Stimulated activated CD4-positive, alpha-beta T cell treated with anti-CD3 and anti-CD28 coated beads, Interleukin-1b, Interleukin-23, amount 100 ng/mL, for 1 hour (primary cell): ENCODE measurements at places on chromosomes 1 and 21.

DNA sequence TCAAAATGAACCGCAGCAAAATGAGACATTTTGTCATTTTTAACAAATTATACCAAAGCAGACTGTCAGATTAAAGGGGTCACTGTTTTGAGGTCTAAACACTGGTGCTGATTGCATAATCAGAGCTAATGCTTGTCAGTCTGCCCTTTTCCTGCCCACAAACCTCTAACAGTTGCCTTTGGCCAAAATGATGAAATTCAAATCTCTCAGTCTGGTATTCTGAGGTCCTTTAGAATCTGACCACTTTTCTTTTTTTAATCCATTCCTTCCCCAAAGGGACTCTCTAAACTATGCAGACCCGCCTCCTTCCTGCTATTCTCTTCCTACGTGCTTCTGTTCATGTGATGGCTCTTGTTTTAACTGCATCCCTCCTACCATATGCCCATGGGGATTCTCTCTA, 145.2 kb upstream of the SPATA6 start:
- no peak for DNase-seq

DNA sequence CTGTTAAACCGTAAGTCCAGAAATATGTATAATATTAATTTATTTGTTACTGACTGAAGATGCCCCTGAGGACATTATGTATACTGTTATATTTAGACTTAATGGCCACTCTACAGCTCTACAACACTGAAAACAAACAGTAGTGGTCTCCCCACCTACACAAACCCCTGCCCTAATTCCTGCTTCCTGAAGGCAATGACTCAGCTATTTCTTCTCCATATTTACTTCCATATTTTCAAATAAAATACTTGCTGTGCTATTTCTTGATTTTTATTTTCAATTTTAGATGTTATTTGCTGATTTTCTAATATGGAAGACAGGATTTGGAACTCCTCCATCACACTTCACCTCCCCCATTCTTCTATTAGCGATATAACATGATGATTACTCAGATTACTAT, 97.6 kb downstream of the PCNX2 start:
- no peak for DNase-seq

- no peak for DNase-seq
These were observed 1.3 kb upstream of the ZNF436 start for GRCh38 chr1:23370709-23371584.

GRCh38 chr1:156656806-156657740, 15.2 kb downstream of the BCAN start:
- peak; percentile 53 for DNase-seq

DNA sequence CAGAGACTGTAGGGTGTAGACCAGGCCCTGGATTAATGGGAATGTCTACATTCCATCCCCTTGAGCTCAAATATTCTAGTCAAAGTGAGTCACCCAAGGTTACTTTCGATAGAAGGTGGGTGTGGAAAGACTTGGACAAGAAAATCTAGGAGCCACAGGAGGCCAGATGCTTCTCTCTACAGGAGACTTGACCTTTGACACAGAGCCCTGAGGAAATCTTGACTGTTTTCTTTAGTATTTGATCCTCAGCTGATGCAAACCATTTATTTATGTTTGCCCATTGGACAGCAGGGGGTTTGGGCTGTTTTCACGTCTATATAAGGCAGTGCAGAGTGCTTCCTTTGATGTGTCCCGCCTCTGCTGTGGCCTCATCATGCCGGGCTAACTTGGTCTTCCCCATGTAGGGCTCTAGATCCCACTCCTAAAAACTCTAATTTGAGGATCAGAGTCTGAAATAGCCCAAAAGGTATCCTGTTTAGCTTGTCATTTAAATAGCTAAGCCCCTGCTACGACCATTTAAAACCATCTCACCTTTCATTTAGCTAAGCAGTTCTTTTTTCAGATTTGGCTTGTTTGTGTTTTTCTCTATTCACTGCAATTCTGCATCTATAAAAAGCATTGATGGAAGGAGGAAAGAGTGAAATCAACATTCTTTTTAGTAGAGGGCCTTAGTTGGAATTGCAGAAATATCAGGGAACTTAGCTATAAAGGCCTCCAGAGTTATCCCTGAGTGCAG, 15.5 kb upstream of the MAP3K7CL start:
- DNase-seq = no peak

- DNase-seq = no peak
These were observed 15.8 kb upstream of the SLC25A44 start for GRCh38 chr1:156177919-156178654.

GRCh38 chr1:27416387-27417111, 24.1 kb downstream of the GPR3 start:
- no peak for DNase-seq

DNA sequence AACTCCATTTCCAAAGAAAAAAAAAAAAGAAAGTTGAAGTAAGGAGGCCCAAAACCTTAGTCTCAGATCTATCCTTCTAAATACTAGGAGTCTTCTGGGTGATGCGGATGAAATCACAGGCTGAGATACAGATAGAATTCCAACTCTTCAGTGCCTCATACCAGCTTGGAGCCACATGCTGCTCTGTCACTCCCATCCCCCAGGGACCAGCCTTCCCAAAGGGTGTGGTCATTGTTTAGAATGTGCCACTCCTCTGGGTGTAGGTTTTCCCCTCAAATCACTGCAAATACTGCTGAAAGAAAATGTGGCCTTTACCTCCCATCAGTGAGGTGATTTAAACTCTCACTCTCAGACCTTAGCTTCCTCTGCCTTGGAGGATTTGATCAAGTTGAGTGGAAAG, 112.9 kb downstream of the CDC7 start:
- DNase-seq = no peak

DNA sequence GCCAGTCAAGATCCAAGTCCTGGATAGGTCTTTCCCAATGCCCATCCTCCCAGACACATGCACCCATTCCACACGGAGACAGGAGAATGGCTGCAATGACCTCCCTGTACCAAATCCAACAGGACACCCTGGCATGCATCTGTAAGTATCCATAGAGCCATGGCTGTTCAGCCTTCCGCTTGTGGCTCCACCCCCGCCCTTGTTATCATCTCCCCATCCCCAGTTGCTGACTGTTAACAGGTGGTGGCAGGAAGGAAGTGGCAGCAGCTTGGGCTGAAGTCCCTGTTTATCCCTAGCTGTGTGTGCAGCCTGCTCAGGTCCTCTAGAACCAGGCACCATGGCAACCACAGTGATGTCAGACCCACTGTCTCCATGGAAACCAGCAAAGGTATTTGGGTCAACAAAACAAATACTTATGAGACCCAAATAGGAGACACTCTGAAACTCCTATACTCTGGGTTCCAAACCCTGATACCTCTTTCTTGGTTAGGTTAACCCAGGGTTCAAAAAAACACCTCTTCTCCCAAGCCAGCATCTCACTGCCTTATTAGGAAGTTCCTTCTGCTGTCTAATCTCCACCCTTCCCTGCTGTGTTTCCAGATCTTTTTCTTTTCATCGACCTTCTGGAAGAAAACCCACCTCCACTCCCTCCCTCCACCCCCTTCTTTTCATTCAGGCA, 721 bp downstream of the PBXIP1 start:
- DNase-seq = peak; percentile 84

GRCh38 chr1:20472860-20473711, 12.9 kb downstream of the CAMK2N1 start:
- DNase-seq = no peak

- no peak for DNase-seq
These were observed 88.4 kb downstream of the DPYD start for GRCh38 chr1:97832481-97832880.

DNA sequence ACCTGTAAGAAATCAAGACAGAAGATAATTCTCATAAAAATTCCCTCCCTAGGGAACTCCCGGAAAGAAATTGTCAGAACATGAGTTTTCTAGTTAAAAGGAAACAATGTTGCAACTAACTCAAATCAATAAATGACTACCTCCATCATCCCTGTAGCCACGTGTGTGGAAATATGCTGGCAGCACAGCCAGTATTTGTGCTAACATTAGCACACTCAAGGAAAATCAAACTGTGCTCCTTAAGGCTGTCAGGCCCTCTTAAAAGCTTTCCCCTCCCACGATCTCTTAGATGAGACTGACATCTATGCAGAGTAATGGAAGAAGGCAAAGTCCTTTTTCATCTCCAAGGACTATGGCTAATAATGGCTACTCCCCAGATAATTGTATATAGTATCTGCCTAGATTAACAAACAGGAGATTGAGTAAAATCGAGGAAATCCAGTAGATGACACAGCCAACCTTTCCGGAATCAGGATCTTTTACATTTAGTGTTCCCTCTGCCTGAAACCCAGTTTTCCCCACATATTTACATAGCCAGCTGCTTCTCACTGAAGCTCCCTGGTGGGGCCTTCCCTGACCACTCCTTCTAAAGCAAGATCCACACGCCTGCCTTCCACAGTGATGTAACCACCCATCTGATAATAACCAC, 50.9 kb upstream of the NR5A2 start:
- DNase-seq = no peak

- no peak for DNase-seq
These were observed 894 bp downstream of the EPB41 start for GRCh38 chr1:28915031-28915895.

GRCh38 chr21:46122237-46122671, 24.3 kb downstream of the COL6A2 start:
- DNase-seq = no peak

- no peak for DNase-seq
These were observed 65.0 kb downstream of the ABL2 start for GRCh38 chr1:179164494-179164893.

DNA sequence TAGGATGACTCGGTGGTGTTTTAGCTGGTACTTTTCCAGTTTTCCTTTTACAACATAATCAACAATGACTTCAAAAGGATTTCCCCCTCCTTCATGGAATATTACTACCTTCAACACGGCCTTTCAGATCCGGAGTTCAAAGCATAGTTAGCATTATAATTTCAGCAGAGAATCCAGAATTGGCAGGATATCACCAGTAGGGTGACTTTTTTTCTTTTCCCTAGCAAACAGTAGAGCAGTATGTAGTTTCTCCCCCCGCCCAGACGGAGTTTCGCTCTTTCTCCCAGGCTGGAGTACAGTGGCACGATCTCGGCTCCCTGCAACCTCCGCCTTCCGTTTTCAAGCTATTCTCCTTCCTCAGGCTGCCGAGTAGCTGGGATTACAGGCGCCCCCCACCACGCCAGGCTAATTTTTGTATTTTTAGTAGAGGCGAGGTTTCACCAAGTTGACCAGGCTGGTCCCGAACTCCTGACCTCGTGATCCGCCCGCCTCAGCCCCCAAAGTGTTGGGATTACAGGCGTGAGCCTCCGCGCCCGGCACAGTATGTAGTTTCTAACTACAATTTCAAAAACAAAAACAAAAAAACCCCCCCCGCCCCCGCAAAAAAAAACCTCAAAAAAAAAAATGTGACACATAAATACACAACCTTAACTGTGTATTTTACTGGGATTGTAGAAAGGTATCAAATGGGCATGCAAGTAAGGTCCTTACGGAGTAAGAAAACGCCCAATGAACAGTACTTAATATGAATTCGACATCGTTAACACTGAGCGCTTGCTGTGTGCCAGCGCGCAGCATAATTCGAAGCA, 1.5 kb upstream of the COX20 start:
- no peak for DNase-seq

GRCh38 chr1:230112782-230113181, 45.7 kb downstream of the GALNT2 start:
- no peak for DNase-seq

- DNase-seq = no peak
These were observed 90.2 kb downstream of the LRRC7 start for GRCh38 chr1:69657971-69658370.

GRCh38 chr1:185279571-185279970, 37.5 kb downstream of the IVNS1ABP start:
- DNase-seq = no peak

DNA sequence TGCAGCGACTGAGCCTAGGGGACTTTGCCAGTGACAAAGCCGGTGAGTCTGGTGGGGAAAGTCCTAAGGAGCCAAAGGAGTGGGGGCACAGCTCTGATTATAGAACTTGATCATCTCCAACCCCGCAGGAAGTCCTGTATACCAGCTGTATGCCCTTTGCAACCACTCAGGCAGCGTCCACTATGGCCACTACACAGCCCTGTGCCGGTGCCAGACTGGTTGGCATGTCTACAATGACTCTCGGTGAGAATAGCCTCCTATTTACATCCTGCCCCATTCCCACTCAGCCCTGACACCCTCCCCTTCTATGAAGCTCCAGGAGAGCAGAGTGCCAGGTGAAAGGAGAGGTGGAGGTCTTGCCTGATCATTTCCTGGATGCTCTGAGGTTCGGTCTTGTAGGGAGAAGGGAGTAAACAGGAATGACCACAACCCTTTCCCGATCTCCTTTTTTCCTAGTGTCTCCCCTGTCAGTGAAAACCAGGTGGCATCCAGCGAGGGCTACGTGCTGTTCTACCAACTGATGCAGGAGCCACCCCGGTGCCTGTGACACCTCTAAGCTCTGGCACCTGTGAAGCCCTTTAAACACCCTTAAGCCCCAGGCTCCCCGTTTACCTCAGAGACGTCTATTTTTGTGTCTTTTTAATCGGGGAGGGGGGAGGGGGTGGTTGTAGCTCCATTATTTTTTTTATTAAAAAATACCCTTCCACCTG, 1.2 kb upstream of the PPOX start:
- no peak for DNase-seq

DNA sequence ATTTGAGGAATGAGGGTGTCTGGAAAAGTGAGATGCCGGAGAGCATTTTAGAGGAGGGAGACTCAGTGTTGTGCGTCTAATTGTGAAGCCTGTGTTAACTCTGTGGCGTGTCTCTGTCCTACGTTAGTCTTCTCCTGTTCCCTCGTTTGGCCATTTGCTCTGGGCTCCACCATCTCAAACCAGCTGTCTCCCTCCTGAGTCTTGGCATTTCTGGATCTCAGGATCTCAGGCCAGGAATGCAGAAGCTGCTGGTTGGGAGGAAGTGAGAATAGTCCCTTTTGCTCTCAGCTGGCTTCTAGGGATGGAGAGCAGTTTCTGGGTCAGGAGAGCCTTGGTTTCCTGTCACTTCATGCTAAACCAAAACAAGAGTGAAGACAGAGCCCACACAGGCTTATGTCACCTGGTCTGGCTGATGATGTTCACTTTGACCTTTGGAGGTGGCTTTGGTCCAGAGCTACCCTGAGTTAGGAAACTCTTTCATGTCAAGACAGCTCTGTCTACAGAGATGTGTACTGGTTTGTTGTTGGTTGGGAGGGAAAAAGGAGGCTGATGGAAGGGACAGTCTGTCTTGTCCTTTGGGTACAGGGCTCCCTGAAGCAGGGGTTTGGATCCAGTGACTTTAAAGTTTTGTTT, 859 bp downstream of the NFASC start:
- no peak for DNase-seq

DNA sequence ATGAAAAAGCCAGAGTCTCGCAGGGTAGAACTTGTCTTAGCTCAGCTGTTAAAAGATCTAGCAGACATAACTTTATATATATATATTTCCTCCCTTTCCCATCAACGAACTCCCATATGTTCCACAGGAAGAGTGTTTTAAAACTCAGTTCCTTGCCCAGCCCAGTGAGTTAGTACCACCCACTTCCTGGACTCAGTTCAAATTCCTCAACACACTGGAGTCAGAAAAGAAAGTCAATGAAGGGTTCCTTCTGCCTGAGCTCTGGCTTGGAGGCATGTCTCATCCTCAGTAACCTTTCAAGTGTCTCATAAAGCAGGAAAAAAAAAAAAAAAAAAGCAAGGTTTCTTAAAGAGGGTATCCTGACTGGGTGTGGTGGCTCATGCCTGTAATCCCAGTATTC, 15.6 kb downstream of the TPM3 start:
- DNase-seq = no peak
